ENCODE measurements at places on chromosomes 1 and 21. TPM values are rescaled to one million over a fixed set of nuclear protein-coding genes. Genes with fewer than 3 reads are reported as not detected.

GRCh38 chr1:29256394-29256793, 20.1 kb downstream of the PTPRU start:
- DNase-seq: no peak

DNA sequence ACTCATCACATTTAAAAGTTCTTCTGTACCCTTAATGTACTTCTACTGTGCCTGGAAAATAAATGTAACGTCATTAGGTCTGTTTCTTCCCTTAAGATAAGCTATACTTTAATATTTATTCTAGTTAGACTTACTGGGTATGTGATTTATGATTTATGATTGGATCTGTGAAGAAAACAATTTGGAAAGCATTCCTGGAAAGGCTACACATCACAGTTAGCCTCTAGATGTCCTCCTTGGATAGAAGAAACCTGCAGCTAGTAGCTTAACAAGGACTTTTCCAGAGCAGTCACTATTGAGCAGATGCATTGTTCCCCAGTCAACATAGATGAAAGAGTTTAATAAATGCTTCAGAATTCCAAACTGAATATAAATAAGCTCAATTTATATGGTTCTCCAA, 22.2 kb upstream of the ABL2 start:
- no peak for DNase-seq

DNA sequence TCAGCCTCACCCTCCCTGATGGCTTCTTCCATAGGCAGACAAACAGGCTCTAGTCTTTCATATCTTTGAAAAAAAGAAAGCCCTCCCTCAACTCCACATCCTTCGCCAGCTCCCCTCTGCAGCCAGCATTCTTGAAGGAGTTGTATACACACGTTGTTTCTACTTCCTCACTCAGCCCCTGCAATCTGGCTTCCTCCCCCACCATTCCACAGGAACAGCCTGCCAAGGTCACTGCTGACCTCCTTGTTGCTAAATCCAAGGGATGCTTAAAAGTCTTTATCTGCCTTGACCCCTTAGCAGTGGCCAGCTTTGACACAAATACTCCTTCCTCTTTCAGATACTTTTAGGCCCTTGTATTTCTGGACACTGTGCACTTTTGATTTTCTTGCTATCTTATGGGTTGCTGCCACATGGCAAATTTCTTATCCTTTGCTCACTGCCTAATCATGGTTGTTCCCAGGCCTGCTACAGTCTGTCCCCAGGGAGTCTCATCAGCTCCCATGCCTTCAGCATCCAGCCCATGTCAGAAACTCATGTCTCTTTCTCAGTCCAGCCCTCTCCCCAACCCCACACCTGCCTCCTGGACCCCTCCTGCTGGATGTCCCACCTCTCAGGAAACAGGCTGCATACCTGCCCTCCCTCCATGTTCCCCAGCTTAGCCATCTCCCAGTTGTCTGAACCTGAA, 8.3 kb downstream of the FAM229A start:
- DNase-seq: no peak

GRCh38 chr1:31695327-31695726, 8.5 kb downstream of the COL16A1 start:
- DNase-seq: no peak

DNA sequence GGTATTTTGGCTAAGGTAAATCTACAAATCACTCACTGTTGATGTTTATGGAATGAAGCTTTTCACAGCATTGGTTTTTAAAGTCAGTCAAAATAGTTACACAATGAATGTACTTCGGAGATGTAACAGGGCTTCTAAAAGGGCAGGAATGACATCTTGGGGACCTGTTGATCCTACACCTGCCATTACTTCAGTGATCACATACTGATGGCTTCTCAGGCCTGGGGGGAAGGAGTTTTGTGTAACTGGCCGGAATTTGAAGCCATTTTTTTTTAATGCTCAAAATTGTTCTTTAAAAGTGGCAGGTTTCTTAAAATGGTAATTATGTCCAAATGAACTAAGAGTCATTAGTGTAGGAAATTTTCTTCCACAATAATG, 11.2 kb downstream of the RPL5 start:
- DNase-seq: no peak

GRCh38 chr1:77926561-77927357, 38.3 kb downstream of the NEXN start:
- no peak for DNase-seq

GRCh38 chr1:211331011-211331709, 4.5 kb downstream of the TRAF5 start:
- DNase-seq: no peak

- DNase-seq: no peak
Observed at GRCh38 chr1:156195853-156196252, 1.9 kb downstream of the SLC25A44 start.

GRCh38 chr1:181398544-181398943, 84.8 kb upstream of the CACNA1E start:
- no peak for DNase-seq

GRCh38 chr1:218249338-218250140, 35.6 kb upstream of the RRP15 start:
- DNase-seq: no peak

- DNase-seq: no peak
Observed at GRCh38 chr1:167501515-167502191, 16.7 kb downstream of the CD247 start.

DNA sequence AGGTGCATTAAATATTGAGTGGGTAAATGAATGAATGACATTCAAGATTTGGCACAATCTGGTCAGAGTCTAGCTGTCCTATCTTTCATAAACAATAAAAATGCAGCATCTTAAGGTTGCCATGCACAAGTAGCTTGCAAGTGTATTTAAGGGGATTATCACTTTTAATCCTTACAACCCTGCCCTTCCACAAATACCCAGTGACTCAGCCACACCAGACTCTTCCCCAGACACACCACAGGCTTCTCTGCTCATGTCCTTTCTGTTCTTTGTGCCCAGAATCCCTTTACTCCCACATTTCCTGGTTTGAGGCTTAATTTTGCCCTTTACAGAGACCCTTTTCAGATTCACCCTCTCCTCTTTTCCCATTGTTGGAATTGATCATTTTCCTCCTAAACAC, 59.8 kb downstream of the KIRREL1 start:
- no peak for DNase-seq

GRCh38 chr1:24506691-24507381, 4.2 kb downstream of the RCAN3 start:
- no peak for DNase-seq

- no peak for DNase-seq
Observed at GRCh38 chr1:213324859-213325258, 273.8 kb downstream of the RPS6KC1 start.

GRCh38 chr1:31583995-31584868, 7.9 kb downstream of the TINAGL1 start:
- DNase-seq: no peak

- DNase-seq: no peak
Observed at GRCh38 chr1:234969011-234969441, 159.6 kb downstream of the TOMM20 start.

DNA sequence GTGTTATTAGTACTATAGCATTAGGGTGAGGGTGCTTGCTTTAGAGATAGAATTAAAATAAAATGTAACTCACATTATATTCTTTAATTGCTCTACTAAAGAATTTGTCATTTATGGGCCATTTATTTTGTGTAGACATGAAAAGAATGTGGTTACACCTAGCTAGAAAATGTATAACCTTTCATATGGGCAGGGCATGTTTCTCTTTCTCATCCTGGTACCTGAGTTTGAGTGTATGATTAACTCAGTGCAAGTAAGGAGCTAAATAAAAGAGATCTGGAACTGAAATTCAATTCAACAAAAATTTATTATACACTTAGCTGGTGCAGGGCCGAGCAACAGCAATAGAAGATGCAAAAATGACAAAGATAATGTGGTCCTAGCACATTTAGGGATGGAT, 47.4 kb downstream of the MAP3K7CL start:
- DNase-seq: no peak

GRCh38 chr1:247760456-247760855, at the start of gene OR1C1:
TSS of gene OR1C1 (minus strand) at chr1:247760556. CDS start at chr1:247758406, 2,150 bp downstream.
- DNase-seq: no peak

GRCh38 chr1:12617511-12617900, 504 bp downstream of the DHRS3 start:
- no peak for DNase-seq

GRCh38 chr1:61005614-61006580, 76.5 kb upstream of the NFIA start:
- DNase-seq: peak; percentile 26

DNA sequence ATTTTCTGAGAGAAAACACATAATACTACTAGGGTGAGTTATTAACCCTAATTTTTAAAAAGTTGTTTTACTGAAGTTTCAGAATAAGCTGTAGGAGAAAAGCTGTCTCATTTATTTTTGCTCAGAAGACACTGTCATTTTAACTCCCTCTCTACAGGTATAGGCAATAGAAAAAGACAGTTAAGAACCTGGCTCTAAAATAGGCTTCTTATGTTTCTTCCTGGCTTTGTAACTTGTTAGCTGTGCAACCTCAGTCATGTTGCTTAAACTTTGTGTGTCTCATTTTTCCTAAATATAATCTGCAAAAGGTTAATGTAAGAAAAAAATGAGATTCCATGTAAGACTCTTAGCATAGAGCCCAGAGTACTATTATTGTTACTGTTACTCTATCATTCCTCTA, 64.4 kb downstream of the TTLL7 start:
- DNase-seq: no peak

DNA sequence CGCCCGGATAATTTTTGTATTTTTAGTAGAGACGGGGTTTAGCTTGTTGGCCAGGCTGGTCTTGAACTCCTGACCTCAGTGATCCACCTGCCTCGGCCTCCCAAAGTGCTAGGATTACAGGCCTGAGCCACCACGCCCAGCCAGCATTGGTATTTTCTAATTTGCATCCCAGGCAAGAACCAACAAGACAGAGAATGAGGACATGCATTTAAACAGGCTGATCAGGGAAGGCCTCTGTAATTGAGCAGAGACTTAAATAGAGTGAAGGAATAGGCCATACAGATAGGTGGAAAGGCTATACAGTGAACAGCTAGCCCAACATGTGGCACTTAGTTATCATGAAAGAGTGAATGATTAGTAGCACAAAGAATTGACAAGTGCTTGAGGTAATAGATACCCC, 230.4 kb downstream of the SLC35F3 start:
- no peak for DNase-seq

DNA sequence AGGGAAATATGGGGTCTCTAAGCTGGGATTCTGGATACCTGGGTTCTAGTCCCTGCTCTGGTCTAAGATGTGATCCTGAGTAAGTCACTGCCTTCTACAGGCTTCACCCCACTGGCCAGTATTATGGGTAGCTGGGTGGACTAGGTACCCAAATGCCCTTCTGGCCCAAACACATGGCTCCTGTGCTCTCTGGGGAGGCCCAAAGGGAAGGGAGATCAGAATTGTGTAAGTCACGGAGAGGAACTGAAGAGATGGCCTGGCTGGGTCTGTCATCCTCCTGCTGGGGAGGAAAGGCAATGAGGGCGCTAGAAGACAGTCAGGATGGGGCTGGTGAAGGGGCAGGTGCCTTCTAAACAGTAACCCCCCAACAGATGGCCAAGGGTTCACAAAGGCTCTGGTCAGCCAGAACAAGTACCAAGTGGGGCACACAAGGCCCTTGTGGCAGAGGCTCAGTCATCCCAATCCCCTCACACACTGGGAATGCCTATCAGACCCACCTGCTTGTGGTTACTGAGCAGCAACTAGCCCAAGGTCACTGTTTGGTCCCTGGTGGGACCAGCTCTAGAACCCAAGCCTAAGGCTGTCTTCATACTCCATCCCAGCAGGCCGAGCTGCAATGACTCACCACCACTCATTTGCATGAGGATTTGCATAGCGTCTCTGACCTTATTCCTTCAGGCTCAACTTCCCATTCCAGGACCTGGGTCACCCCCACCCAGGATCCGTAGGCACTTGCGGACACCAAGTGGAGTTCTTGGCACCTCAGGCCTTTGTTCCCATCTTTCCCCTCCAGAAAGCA, 9.2 kb downstream of the MEF2D start:
- DNase-seq: no peak

DNA sequence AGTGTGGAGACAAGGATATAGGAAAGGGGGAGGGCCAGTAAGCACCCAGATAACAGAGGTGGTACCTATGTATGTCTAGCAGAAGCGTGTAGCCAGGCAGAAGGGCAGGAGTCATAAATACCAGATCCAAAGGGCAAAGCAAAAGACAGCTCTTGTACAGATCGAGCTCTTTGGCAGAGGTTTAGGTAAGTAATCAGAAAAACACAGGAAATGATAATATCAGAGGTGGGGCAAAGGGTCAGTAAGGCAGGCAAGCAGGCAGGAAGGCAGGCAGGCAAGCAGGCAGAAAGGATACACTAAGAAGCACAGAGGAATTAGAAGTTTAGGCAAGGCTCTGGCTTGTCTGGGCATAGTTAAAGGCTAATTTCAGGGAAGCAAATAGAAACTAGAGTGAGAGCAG, 22.7 kb upstream of the SLFNL1 start:
- DNase-seq: no peak

GRCh38 chr1:117171900-117172511, 38.7 kb downstream of the VTCN1 start:
- DNase-seq: peak; percentile 57

DNA sequence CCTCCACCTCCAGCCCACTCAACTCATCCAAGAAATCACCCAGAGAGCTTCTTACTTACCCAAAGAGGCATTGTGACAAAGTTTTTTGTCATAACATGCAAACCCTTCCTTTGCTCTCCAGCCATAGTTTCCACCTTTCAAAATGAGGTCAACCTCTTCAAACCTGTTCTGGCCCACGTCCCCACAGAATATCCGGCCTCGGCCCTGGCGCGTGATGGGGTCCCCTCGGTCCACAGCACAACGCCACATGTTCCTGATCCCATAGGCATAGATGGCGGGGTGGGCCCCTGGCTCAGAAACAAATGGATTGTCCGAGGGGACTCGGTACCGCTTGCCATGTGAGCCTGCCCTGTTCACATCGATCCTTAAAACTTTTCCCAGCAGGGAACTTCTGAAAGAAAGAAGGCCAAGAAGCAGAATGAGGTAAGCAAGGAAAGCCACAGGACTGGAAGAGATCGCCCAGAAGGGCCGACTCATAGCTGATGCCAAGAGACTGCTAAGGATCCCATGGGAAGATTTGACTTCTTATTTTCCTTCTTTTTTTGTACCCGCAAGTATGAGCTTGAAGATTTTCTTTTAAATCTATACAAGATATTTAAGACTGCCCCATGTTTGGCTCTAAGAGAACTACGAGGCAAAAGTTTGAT, 7.8 kb downstream of the HHIPL2 start:
- no peak for DNase-seq

The BMP8A gene
- 0.19 TPM for total RNA-seq

The ADGRL4 gene
- 0.75 TPM for total RNA-seq

The TBX19 gene
- 0.93 TPM for total RNA-seq

The ATAD3B gene
- total RNA-seq: 45.1 TPM

The LHX8 gene
- not detected for total RNA-seq

The OR2L3 gene
- not detected for total RNA-seq

The SF3B4 gene
- 95.3 TPM for total RNA-seq

The SLC37A1 gene
- 9.1 TPM for total RNA-seq

The CELA2A gene
- total RNA-seq: not detected

The ADGRB2 gene
- total RNA-seq: 18.8 TPM

The SLAMF9 gene
- not detected for total RNA-seq

The PNRC2 gene
- 189 TPM for total RNA-seq

The TRIM33 gene
- 54.3 TPM for total RNA-seq

The FOXO6 gene
- 1.2 TPM for total RNA-seq

The NHLH1 gene
- 10.6 TPM for total RNA-seq

The FMO1 gene
- not detected for total RNA-seq

The PLEKHA6 gene
- total RNA-seq: 4.5 TPM

The GJA8 gene
- not detected for total RNA-seq

The EDARADD gene
- total RNA-seq: 3.0 TPM

Data from neural crest cell (in vitro differentiated cells).